ENCODE measurements at places on chromosomes 16 and 17.

- peak; percentile 86 for DNase-seq
Observed at GRCh38 chr17:8119581-8120519, 1.5 kb upstream of the ALOXE3 start.

DNA sequence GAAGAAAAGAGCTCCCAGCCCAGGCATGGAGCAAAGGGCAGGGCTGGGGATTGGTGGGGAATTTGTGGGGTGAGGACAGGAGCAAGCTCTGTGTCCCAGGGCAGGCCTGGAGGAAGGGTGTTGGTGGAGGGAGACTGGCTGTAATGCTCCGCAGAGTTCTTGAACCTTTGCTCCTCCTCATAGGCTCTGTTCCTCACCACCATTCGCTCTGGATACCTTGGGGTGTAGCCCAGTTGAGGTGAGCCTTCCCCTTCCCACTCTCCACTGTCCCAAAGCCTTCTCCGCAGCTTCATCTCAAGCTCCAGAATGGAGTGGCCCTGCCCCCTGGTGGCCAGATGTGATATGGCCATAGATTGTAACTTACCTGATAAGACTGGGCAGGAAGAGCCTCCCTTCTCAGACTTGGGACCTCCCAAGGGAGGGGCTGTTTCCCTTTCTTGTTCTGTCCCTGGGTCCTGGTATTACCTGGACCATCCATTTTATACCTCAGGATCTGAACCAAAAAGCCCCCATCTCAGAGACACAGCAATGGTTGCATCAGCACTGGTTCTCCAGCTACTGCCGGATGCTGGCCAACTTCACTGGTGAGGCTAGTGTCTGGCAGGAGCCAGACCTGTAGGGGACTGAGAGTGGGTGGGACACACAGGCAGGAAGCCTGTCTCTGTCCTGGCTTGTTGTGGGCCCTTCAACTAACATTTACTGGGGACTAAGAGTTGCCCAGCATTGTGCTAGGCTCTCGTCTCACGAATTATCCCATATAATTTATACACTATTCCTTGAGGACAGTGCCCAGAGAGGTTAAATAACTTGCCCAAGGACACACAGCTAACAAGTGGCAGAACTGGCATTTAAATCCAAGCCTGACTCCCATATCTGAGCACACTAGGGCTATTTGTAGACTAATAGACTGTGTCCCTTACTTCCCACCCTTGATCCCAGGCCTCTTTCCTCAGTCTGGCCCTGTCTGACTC lies 19.1 kb upstream of the STAC2 start:
- DNase-seq = peak; percentile 88

DNA sequence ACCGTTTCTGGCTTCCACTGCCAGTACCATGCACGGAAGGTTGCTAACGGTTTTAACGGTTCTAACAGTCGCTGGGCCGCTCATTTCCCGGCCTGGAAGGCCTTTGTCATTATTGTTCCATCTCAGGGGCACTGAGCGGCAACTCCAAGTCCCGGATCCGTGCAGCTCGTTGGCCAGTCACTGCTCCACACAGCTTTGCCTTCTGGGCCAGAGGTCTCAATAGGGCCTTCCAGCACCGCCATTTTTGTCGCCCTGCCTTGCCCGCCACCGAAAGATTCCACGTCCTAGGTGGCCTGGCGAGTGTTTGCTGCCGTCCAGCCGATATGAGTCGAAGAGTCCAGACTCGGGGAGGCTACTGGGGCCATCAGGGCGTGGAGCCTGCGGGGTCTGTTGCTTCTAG lies 30.3 kb upstream of the ATF7IP2 start:
- no peak for DNase-seq

DNA sequence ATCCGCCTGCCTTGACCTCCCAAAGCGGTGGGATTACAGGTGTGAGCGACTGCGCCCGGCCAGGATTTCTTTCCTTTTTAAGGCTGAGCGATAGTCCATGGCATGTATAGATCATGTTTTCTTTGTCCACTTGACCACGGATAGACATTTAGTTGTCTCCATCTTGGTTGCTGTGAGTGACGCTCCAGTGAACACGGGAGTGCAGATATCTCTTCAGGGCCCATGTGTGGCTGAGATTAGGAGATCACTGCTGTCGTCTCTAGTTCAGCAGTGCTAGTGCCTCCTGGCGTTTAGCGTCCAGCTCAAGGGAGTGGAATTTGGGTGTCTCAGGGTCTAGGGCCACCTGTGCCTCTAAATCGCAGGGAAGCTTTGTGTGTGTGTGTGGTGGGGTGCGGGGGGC lies 41.5 kb downstream of the ABCC1 start:
- DNase-seq = no peak

DNA sequence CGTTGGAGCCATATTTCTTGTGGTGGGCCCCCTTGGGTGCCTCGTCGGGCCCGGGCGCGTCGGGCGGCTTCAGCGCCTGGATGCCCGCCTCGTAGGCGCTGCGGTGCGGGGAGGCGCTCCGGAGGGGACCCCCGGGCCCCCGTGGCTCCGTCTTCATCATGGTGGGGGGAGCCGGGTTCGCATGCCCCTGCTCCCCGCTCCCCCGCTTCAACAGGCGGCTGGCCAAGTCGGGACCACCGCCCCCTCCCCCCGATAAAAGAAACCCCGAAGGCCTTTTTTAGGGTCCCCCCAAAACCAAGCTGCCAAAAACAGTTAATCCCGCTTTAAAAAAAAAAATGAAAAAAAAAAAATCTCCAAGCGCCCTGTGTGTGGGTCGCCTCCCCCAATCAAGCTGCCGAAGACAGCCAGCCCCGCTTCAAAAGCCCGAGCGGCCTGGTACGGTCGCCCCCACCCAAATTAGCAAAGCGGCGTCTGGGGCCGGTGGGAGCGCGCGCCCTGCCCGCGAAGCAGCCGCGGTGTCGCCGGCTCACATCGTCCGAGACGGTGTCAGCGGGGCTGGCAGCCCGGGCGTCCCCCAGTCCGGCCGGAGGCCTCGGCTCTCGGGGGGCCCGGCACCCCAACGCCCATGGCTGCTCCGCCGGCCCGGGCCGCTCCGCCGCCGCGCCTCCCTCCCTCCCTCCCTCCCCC lies at the start of gene PPP1R9B:
Gene PPP1R9B, minus strand, starts transcription at position 324 of the 687 bp plus-strand sequence. Its CDS starts 164 bp downstream, at position 160.
- DNase-seq = no peak

GRCh38 chr16:57634171-57634570 lies 5.7 kb downstream of the ADGRG1 start:
- DNase-seq = no peak

- no peak for DNase-seq
Observed at GRCh38 chr16:30570636-30571444, 674 bp downstream of the ZNF688 start.

- no peak for DNase-seq
Observed at GRCh38 chr16:14957576-14958322, 17.1 kb upstream of the PDXDC1 start.

DNA sequence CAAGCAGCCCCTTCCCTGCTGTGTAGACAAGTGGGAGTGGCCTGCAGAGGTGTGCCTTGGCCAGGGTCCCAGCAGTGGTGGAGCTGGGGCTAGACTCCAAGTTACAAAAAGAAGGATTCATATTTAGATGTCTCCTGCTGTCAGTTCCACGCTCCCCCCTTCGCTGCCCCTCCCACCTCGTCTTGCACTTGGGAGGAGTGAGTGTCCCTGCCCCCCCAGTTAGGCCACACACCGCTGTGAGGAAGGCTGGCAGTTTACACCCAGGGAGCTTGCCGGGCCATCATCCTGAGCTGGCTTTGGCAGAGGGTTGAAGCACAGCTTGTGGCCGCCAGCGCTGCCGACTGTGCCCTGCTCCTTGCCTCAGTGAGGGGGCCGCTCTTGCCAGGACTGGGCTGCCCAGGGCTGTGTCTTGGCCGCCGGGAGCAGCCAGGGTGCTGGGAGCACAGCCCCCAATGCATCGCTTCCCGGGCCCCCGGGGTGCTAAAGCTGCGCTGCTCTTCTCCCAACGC lies 44.3 kb downstream of the ELAC2 start:
- DNase-seq = no peak

DNA sequence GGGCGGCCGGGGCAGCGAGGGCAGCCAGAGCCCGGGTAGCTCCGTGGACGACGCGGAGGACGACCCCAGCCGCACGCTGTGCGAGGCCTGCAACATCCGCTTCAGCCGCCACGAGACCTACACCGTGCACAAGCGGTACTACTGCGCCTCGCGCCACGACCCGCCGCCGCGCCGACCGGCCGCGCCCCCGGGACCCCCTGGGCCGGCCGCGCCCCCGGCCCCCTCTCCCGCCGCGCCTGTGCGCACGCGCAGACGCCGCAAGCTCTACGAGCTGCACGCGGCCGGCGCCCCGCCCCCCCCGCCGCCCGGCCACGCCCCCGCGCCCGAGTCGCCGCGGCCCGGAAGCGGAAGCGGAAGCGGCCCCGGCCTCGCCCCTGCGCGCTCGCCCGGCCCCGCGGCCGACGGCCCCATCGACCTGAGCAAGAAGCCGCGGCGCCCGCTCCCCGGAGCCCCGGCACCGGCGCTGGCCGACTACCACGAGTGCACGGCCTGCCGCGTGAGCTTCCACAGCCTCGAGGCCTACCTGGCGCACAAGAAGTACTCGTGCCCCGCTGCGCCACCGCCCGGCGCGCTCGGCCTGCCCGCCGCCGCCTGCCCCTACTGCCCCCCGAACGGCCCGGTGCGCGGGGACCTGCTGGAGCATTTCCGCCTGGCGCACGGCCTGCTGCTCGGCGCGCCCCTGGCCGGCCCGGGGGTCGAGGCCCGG lies 36.1 kb upstream of the ZC3H18 start:
- peak; percentile 76 for DNase-seq

DNA sequence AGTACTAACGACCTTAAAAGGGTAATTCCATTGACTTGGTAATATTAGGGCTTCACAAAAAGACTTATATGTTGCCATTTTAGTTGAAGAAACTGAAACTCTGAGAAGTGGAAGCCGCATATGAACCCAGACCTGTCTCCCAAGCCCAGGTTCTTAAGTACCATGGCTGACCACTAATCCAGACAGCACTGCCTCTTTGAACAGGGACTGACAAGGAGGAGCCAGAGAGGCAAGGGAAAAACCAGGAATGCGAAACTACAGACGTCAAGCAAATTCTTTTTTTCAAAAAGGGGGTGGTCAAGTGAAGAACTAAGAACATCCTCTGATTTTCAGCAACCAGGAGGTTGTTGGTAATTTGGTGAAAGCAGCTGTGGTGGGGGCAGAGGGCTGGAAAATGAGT lies 15.2 kb downstream of the CYB5D1 start:
- no peak for DNase-seq

GRCh38 chr16:66905633-66906539 lies 12.8 kb downstream of the CDH16 start:
- DNase-seq = peak; percentile 85

- no peak for DNase-seq
Observed at GRCh38 chr17:60863892-60864707, 186.4 kb downstream of the BCAS3 start.

- no peak for DNase-seq
Observed at GRCh38 chr16:3938471-3938842, 57.9 kb upstream of the CREBBP start.

DNA sequence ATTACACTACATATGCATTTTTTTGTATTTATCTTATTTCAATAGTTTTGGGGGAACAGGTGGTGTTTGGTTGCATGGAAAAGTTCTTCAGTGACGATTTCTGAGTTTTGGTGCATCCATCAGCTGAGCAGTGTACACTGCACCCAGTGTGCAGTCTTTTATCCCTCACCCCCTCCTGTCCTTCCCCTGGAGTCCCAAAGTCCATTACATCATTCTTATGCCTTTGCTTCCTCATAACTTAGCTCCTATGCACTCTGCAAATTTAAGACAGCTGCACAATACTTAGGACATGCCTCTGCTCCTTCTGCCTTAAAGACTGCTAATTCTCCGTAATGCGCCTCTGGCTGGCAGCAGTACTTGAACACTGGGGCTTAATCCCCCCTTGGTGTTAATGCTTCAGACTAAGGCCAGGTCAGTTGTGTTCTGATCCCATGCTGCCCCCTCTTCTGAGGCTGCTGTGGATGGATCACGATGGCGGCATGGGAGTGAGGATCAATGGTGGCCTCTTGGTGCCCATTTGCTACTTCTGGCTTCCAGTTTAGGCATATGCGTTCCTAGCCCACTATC lies 146.2 kb downstream of the PARN start:
- no peak for DNase-seq

DNA sequence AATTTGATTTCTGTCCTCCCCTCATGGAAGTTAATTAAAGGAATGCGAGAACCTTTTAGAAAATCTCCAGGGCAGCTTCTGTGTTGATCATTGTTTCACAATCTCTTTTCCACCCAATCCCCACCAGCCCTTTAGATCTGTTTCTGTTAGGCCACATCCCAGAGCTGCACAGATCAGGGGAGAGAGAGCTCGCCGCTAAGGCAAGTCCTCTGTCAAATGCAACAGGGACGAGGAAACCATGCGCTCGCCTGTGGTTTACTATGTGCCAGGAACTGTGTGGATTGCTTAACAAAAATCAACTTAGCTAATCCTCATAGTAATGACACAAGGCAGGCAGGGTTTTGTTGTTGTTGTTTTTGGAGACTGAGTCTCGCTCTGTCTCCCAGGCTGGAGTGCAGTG lies 115.4 kb downstream of the SALL1 start:
- DNase-seq = no peak

DNA sequence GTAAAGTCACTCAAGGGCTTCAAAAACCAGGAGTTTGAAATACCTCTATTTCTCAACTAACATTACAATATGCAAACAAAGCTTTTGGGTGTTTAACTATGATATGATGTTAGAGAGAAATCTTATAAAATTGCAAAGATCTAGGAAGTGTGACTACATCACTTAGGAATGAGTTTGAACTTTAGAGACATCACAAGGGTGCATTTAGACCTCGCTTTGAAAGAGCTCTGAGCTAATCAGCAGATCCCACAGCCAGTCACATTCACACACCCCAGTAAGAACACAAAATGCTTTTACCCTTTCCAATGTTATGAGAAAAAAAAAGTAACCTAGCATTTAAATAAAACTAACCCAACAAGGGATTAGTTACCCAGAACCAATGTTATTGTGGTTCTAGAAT lies 45.2 kb downstream of the HYDIN start:
- DNase-seq = no peak

- DNase-seq = no peak
Observed at GRCh38 chr17:56926704-56927103, 12.9 kb upstream of the TRIM25 start.

- DNase-seq = peak; percentile 18
Observed at GRCh38 chr17:17724307-17725010, 43.2 kb downstream of the RAI1 start.

DNA sequence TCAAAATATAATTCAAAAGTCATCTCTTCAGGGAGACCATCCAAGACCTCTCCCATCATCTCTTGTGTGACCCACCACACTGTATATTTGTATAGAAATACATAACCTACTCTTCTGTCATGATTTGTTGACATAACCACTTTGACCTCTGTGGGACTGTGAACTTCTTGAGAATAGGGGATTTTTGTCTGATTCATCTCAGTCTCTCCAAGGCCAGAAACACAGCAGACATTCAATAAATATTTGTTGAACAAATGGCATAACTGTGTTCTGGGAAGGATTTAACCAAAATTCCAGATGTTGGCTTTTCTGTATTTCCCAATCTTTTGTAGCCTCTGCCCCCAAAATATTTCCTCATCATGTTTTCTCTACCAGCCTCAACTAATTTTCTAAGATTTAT lies 169.7 kb downstream of the CDH11 start:
- no peak for DNase-seq

- no peak for DNase-seq
Observed at GRCh38 chr16:87098976-87099720, 218.0 kb downstream of the C16orf95 start.

GRCh38 chr17:13176436-13176835 lies 158.6 kb upstream of the ELAC2 start:
- DNase-seq = no peak
